ENCODE measurements at places on chromosomes 13 and 19.

DNA sequence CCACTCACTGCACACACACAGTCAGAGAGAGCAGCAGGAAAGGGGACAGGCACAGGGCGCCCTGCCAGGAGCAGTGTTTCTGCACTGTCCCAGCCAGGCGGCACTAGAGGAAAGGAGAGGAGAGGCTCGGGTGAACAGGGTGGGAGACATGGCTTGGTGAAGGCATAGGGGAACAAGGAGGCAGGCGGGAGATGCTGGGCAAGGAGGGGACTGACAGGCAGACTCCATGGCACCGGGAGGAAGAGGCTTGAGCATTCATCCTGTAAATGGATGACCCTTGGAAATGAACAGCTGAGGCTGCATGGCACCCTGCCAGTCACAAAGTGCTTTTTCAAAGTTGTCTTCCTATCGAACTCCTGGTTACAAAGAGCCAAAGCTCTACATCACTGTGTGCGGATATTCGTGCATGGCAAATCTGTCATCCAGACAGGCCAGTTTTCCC is 22.4 kb downstream of the MED26 start:
- DNase-seq, result no peak

DNA sequence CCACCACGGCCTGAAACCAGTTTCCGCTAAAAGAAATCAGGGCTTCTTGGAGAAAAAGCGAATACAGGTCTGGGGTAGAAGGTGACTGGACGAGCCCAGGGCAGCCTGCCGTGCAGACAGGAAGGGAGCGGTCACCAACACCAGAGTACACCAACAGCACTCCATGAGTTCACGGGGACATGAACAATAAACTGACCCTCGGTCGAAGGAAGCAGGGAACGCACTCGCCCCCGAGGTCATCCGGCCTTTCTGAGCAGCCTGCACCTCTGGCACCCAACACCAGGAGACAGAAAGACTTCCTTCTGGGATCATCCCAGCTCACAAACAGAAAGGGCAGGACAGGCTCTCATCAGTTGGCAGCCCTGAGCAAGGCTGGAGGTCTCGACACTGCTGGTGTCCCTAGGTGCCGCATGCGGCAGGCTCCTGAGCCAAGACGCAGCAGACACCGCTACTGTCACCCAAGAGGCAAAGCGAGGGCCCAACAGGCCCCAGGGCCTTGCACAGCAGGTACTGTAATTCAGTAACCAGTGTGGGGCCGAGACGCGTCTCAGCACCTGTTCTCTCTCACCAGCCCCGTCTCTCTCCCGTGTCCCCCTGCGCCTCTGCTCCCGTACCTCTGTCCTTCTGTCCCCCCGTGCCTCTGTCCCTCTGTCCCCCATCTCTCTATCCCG is 18.0 kb downstream of the DCUN1D2 start:
- no peak for DNase-seq

DNA sequence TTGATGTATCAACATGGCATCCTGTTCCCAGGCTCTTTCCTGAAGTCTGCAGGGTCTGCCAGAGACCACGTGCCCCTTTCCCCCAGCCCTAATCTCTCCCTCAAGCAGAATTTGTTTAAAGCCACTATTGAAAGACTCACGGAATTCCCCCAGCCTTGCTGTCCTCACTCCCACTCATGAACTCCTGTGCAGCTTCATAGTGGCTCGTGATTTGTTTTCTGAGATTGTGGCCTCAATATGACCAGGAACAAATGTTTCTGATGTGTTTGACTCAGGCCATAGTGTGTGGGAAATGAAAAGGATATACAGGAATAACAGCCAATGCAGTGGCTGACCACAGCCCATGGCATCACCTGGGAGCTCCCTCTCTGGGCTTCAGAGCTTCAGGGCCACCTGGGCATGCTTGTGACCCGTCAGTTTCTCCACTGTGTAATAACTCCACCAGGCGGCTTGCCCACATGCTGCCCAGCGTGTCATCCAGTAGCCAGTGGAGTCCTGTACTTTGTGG is 8.1 kb upstream of the SERPINE3 start:
- no peak for DNase-seq

GRCh38 chr13:63855457-63856118 is 2439.9 kb upstream of the PCDH20 start:
- DNase-seq, result no peak

- DNase-seq, result no peak
These were observed 1624.1 kb upstream of the PRR20A start for GRCh38 chr13:55516610-55517009.

GRCh38 chr19:45791744-45792469 is 738 bp downstream of the DMWD start:
- no peak for DNase-seq

DNA sequence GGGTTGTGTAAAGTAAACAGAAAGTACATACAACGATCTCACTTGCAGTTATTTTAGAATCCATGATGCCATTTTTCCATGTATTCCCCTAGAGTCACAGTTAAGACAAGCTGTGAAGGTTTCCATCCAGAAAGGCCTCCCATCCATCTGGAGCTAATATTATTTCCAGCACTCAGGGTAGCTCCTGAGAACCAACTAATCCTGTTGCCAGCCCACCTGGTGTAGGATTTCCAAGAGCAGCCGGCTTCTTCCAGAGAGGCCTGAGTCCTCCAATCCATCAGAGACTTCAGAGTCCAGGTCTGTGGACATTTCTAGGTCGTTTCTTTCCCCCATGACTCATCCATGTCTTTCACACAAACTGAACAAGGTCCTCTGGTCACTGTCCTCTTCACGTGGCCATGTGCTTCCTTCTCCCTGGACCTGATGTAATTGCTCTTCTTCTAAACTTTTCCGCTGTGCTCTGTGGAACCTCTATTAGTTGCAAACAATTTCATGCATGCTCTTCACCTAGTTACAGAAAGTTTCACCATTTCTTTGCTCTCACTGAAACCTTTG is 270.3 kb upstream of the TMTC4 start:
- DNase-seq, result no peak

GRCh38 chr19:45981350-45981749 is 7.7 kb upstream of the NOVA2 start:
- no peak for DNase-seq

DNA sequence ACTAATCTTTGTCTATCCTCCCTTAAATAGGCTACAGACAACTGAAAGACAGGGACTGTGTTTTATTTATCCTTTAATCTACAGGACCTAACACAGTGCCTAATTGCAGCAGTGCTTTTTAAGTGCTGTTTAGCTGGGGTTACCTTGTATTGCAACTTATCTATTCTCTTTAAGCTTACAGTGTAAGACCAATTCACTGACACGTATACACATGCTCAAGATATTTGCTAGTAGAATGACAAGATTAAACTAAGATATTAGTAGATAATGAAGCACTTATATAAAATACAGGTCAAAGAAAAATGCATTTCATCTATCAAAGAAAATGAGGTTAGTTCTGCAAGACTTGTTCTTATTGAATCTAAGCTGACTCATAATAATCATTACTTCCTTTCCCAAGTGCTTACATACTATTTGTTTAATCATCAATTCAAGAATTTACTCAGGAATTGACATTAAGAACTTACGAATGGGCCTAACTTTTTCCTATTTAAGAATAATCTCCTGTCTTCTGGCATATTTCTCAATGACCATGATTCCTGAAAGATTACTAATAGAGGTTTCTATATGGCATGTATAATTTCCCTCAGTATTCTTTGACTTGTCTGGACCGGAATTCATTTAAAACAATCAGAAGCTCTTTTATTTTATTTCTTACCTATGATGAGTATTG is 75.8 kb upstream of the MAB21L1 start:
- DNase-seq, result no peak

GRCh38 chr13:35347679-35348205 is 128.7 kb downstream of the MAB21L1 start:
- DNase-seq, result no peak

GRCh38 chr19:16365300-16365996 is 40.8 kb downstream of the KLF2 start:
- no peak for DNase-seq

DNA sequence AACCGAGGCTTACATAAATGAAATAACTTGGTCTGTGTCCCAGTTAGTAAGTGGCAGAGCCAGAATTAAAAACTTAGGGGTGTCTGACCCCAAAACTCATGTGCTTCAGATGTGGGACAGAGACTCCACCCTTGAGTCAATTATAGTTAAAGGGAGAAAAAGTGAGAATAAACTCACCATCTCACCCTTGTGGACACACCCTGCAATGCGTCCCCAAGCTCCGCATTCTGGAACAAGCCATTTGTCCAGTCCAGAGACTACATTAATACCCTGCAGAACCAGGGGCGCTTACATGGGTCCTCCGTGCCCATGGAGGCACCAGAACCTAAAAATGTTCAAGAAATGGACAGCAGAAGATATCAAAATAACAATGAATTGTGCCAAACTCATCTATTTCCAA is 207.0 kb upstream of the ZNF507 start:
- DNase-seq, result no peak

- DNase-seq, result no peak
These were observed 234.3 kb downstream of the DACH1 start for GRCh38 chr13:71632721-71633120.

GRCh38 chr13:99119656-99120055 is 81.0 kb upstream of the UBAC2 start:
- DNase-seq, result no peak

DNA sequence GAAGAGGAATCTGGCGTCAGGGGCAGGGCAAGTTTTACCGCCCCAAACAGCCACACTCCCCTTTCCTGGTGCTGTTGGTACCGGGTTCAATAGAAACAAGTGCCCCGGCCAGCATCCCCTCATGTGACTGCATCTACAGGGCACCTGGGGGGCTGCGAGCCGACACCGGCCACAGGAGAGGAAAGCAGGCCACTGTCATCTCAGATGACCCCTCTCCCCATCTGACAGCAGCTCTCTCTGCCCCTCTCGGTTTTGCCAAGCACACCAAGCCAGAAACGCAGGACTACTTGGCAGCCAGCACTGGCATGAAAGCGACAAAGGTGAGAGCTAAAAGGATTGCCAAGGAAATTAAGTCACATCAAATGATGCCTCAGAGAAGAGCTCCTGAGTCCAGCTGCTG is 37.1 kb downstream of the MLLT1 start:
- no peak for DNase-seq

DNA sequence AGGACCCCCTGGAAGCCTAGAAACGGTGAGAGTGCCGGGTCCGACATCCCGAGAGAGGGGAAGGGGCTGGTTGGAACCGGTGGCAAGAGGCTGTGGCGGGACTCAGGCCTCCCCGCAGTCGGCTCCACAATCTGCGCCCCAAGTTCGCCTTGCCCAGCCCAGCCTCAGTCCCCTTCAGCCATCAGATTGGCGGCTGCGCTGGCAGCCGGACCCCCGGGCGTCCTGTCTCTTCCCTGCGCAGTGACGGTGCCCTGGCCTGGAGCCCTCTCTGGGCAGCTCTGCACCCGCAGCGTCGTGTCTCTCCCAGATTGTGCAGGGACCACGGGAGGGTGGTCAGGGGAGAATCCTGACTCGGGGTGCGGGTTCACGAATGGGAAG is 315 bp downstream of the ZNF492 start:
- no peak for DNase-seq

DNA sequence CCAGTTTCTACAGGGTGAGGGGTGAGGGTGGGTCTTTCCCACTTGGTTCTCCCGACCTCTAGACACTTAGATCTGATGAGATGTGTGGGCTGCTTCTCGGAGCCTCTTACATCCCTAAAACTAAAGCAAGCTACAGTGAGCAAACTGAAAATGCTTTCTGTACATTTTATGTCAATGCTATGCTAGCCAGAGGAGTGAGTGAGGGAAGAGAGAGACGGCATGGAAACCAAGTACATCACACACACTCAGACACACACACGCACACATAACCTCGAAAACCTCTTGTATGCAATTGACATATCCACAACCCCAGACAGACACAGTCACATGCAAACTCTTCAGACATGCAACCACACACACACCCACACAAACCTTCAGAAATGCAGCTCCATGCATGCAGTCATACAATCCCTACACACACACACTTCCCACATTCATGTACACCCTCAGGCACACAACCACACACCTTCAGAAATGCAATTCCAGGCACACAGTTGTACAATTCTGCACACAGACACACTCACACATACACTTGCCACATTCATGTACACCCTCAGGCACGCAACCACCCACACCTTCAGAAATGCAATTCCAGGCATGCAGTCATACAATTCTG is 1.4 kb downstream of the SLC1A6 start:
- DNase-seq, result no peak

DNA sequence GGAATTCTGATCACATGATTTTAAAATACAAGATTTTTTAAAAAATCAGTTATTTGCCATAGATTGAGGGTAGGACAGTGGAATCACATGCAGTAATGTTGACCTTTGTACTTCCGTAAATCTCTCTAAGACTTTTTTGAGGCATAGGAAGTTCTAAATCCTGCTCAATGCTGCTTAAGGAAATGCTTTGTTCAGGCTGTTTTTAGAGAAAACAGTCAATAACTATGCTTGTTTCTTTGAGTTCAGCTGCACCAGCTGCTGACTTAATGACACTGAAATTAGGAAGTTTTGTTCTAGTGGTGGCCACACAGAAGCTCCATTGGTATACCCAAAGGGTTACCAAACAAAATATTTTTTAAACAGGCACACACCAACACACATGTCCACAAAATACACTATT is 60.9 kb downstream of the KLF12 start:
- DNase-seq, result no peak

- no peak for DNase-seq
These were observed 38.0 kb downstream of the RCBTB2 start for GRCh38 chr13:48494874-48495273.

GRCh38 chr13:47166336-47166735 is 269.5 kb upstream of the HTR2A start:
- DNase-seq, result no peak

- no peak for DNase-seq
These were observed 2.9 kb upstream of the UFM1 start for GRCh38 chr13:38346764-38347163.

DNA sequence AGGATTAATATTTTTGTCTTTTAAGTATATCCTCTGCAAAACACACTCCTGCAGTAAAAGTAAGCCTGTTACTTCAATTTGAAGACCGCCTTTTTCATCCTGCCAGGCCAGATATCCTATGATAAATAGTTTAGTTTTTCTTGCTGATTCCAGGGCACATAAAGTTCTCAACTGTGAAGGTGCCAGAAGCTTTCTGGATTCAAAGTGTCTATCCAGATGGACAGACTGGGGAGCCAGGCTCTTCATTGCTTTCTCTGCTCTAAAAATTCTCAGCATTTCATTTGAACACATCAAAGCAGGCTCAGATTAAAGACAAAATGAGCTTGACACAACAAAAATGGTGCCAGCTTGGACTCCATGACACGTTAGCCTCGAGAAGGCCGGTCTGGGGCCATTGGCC is 53.6 kb upstream of the UBL3 start:
- no peak for DNase-seq

DNA sequence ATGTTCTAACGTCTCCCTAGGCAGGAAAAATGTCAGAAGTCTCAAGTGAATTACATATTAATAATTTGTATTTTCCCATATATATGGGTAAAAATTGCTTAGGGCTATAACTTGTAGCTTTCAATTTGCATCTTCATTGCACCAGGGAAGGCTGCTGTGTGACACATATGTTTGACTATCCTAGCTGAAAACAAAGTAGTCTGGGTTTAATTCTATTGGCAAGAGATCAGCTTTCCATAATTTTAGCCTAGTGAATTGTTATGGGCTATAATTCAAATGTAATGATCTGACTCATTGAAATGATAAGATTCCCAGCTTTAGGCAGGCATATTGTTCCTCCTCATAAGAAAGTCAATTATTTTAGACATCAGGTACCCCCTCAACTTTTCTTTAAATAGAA is 553.1 kb downstream of the DCT start:
- no peak for DNase-seq

GRCh38 chr19:2624537-2625091 is 77.9 kb downstream of the GNG7 start:
- no peak for DNase-seq

All from anterior cingulate cortex (tissue), 58 donors.